Tongue (tissue), 3 donors: ENCODE measurements at places on chromosomes 4 and X.

GRCh38 chrX:134801267-134801666, 143.0 kb upstream of the PLAC1 start:
- DNase-seq, result no peak

- DNase-seq, result no peak
Observed at GRCh38 chr4:24675721-24676389, 91.5 kb upstream of the DHX15 start.

DNA sequence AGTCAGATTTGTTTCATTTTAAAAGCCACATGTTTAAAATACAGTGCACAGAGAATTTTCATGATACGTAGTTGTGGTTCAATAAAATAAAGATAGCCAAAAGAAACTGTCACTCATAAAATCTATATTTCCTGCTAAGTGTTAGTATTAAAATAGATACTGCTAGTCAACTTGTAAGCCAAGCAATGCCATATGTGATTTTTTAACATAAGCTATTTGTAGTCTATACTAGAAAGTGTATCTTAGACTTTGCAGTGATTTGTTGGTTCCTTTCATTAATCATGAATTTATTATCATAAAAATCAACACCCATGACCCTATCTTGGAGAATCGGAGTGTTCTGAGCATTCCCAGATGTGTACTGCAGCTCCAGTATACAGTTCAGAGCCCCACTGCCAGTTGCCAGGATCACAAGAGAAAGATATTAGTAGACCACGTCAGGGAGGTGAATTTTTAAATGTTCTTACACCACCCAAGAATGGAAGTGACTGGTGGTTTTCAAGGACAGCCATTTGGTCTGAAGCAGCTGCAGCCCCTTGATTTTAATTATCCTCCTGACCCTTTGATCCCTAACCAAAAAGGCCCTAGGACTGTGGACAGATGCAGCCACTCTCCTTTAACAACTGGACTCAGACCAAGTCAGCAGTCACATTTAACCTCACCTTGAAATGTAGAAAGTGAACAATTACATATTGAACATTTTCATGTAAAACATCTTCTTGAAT, 163.1 kb downstream of the PALLD start:
- no peak for DNase-seq

DNA sequence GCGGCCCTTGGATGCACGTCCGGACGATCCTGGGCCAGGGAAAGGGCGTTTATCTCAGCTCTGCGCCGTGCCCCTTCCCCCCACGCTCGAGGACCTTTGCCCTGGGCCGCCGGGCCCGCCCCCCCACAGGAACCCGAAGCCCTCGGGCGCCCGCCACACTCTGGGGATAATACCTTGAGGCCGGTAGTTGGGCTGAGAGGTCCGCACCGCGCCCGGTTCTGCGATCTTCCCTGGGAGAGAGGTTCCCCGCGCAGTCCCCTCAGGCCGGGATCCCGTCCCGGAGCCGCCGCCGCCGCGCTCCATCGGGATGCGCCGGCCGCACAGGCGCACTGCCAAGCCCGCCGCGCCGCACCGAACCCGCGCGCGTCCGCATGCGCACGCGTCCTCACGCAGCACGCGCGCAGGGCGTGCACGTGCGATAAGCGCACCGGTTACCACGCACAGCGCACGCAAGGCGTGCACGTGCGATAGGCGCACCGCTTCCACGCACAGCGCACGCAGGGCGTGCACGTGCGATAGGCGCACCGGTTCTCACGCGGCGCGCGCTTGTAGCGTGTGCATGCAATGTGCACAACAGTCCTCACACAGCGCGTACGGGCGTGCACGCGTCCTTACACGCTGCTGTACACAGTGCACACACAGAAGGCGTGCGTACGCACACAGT, at the start of gene MAP7D2:
MAP7D2 (minus strand) TSS at position 331 of the 664 bp plus-strand sequence; CDS start at position 303, 28 bp downstream.
- DNase-seq, result no peak

DNA sequence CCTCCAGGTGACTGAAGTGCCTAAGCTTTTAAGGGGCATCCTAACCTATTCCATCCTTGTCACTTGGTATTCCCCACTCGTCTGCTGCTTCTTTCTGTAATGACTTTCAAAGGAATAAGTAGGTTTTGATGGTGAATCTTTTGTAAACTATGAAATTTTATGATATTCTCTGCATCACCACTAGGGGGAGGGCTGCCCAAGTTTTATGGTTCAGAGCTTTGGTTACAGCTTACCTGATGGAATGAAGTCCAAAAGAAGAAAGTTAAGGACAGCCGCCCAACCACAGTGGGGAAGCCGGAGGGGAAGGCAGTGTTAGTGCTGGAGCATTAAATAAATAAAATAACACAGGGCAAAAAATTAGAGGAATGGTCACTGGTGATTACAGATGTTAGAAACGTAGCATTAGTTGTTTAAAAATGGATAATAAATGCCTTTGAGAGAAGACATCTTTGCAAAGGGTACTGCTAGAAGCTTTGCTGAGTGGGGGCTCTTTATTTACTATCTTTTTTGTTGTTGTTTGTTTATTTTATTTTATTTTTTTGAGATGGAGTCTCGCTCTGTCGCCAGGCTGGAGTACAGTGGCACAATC, 204.9 kb downstream of the GBA3 start:
- DNase-seq, result peak; percentile 51

DNA sequence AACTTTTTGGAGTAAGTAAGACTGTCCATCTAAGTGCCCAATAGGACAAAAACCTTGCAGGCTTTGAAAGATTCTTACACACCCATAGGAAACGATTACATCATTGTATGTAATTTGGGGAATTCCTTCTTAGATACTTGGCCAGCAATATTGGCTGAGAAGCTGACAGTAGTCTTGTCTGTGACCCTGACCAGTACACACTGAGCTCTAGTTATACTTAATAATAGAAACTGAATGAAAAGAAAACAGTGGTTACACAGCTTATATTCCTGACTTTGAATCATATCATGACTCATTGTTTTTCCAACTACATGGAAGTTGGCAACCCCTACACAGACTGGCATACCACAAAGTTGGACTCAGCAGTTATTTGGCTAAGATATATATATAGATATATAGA, 7.1 kb upstream of the TLR2 start:
- no peak for DNase-seq

- DNase-seq, result no peak
Observed at GRCh38 chr4:3276986-3277385, 15.8 kb upstream of the RGS12 start.

GRCh38 chr4:22911285-22911684, 218.5 kb downstream of the GBA3 start:
- DNase-seq, result no peak

DNA sequence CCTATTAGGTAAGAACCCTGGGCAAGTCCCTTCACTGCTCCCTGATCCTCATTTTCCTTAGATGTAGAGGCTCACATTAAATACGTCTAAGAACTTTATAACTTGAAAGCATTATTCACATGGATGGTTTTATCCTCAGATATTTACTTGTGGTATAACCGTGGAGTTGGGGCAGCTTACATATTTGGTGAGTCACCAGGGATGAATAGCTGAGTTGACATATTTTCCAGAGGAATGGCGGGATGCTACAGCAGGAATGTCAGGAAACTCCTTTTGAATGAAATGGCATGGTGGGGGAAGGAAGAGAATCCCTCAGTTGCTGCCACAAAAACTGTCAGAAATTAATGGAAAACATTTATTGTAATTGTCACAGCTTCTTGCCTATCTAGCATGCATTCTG, 165.3 kb upstream of the RPS6KA3 start:
- DNase-seq, result no peak
